ENCODE measurements at places on chromosomes 11 and 22.

DNA sequence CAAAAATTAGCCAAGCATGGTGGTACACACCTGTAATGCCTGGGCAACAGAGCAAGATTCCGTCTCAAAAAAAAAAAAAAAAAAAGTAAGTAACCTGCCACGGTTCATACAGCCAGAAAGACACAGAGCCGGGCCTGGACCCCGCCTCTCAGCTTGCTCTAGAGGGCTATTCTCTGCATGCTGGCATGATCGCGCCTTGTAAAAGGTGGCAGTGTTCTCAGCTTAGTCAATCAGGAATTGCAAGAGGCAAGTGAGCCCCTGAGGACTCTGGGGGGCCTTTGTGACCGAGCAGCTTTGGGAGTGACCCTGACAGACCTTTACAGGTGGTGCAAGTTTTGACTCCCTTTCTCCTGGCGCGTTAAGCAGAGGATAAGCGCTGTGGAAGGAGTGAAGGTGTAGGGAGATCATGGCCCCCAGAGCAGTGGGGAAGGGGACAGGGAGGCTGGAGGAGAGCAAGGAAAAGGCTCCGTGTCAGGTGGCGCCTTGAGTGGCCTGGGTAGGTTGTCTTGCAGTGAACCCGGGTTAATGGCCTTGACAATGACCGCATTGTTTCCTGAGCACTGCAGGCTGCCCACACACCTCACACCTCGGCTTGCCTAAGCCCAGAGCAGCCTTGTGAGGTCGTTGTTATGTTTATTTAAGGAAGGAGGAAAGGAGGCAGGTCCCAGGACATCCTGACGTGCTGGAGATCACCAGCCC lies 48.9 kb downstream of the CDPF1 start:
- no peak for DNase-seq

DNA sequence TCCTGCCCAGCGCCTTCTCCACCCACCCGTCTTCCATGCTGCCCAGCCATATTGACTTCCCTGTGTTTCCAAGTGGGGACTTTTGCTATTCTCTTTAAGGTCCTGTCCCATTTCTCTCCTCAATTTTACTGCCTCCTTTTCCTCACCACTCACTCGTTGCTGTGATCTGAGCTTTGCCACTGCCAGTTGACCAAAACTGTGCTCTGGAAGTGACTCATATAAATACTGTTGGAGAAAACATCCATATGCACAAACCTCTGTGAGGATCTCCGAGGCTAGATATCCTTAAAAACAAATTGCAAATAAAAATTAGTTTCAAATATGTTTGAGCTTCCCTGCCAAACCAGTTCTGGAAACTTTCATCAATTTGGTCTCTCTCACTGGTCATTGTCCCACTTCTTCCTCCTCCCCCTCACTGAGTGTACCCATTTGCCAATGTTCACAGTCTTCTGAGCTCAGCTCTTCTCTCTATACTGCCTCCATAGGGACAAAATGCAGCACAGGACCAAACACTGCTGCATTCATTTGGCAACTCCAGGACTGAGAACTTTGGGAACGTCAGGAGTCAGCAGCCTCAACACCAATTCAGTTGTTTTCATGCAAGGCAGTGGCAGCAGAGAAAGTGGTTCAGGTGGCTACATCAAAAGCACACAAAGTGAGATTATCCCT lies 34.0 kb upstream of the MMP13 start:
- DNase-seq: no peak

GRCh38 chr22:50569896-50570535 lies 7.3 kb upstream of the SYCE3 start:
- no peak for DNase-seq

GRCh38 chr22:37561212-37562048 lies 1.1 kb downstream of the CDC42EP1 start:
- DNase-seq: no peak

DNA sequence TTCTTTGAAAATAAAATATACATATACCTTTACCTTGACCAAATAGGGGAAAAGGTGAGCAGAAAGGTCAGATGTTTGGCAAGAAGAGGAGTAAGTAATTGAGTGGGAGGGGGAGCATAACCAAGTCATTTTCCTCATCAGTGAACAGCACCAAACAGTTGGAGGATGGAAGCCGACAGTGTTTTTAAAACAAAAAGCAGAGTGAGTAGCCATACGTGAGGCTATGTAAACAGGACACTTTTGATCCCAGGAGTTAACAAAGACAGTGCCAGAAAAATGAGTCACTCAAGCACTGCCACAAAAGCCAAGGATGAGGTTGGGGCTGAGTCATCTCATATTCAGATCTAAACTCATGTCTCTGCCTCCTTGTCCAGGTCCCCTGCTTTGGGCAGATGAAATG lies 734.7 kb downstream of the KCNA4 start:
- no peak for DNase-seq

- DNase-seq: no peak
These were observed 44.5 kb downstream of the BRD1 start for GRCh38 chr22:49783036-49783746.

GRCh38 chr11:128190312-128190711 lies 397.0 kb downstream of the ETS1 start:
- no peak for DNase-seq

DNA sequence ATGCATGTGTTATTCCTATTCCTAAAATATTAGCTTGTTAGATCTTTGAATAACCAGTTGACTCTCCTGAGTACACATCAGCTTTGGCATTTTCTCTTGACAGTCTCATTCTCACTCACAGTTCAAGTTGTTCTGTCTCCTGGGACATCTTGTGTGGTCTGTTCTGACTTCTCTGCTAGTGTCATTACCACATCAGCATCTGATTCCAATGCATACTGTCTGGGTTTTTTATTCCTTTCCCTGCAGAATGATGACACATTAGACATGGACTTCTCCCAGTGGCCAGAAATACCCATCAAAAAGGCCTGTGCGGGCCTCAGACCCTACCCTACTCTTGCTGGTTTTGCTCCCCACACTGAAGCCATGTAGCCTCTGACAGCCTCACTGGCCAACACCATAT lies 2.7 kb downstream of the ZNF74 start:
- DNase-seq: no peak

DNA sequence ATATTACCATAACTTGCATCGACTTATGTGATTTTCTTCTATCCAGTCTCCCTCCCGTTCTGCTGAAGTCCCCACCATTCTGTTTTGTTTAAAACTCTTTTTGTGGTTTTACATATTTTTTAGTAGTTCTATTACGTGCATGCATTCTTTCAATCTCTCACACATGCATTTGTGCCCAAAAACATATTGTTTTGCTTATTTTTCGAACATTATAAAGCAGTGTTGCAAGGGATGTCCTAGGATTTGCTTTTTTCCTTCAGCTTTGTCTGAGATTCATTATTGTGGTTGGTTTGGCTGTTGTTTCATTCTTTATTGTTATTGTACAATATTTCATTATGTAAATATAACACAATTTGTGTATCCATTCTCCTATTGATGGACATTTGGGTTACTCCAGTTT lies 235.7 kb downstream of the DYNC2H1 start:
- DNase-seq: no peak

GRCh38 chr11:81839976-81840375 lies 893.7 kb downstream of the FAM181B start:
- DNase-seq: no peak

GRCh38 chr11:20060647-20061205 lies 99.5 kb downstream of the DBX1 start:
- DNase-seq: no peak
